ENCODE measurements at places on chromosomes 7 and 10.

DNA sequence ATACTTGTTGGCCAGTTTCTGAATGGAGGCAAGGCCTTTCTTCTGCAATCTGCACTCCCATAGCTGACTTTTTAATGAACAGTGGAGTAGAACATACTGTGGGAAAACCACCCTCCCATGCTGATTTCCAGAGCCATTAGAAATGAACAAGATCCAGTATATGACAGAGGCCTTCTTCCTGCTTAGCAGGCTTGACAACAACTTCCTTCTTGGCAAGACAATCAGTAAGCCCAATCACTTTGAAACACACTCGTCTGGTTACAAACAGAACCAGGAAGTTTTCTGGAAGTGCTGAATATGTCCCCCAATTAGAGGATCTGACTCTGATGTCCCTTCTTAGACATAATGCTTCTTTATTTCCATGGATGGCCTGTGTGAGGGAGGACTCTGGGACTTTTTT is 103.4 kb downstream of the SAMD9 start:
- no peak for ATAC-seq

DNA sequence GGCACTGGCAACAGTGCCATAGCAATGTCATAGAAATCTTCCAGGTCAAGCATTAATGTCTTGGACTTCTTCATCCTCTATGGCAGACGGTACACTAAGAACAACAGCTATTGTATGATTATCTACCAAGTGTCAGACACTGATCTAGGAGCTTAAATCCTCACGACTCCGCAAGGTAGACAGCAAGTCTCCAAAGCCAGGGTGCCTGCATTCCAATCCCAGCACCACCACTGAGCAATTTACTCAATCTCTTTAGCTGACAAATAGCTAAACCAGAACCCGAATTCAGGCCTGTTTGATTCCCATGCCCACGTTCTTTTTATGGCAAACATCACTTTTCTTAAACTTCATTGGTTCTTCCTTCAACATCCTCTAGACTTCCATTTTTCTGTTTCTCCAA is 31.8 kb downstream of the DNMBP start:
- no peak for ATAC-seq

- no peak for ATAC-seq
Measured at GRCh38 chr7:31126976-31127375, 74.9 kb downstream of the ADCYAP1R1 start.

DNA sequence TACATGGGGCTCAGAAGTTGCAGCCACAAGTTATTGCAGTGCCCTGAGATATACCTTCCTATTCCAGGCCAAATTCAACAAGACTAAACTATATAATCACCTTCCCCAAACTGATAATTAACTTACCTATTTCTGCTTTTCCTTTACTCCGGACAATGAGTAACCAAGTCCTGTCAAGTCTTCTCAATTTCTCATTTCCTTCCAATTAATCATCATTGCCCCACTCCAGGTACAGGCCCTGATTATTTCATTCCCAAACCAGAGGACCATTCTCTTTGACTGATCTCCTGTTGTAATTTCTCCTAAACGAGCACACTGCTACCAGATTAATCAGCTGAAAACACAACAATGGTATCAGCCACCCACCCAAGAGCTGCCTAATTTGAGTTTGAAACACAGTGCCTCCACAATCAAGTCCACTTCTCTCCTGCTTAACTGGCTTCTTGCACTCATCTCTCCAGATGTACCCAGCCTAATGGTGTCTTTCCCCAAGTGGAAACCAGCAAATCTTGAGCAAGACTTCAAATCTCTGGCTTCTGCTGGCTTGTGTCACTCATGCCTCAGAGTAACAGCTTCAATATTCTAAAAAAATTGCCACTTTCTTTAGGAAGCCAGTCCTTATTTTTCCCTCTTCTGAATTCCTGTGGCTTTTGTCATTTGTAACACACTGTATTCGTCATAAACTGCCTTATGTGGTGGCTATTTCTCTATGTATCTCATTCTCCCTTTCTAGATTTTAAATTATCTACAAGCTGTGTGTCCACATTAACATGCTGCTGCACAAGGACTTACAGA is 89.1 kb downstream of the CDK6 start:
- ATAC-seq: no peak

GRCh38 chr10:89274928-89275327 is 23.4 kb upstream of the LIPA start:
- no peak for ATAC-seq

DNA sequence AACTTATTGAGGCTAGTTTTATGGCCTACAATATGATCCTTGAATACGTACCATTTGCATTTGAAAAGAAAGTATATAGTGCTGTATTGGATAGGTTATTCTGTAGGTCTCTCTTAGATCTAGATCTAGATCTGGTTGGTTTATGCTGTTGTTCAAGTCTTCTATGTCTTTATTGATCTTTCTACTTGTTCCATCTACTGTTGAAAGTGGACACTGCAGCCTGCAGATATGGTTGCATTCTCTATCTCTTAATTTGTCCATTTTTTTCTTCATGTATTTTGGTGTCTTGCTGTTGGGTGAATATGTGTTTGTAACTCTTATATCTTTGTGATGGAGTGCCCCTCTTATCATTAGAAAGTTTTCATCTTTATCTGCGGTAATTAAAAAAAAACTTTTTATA is 139.4 kb upstream of the PCDH15 start:
- ATAC-seq: no peak

- ATAC-seq: no peak
Measured at GRCh38 chr7:151025924-151026671, 1.8 kb upstream of the ATG9B start.

GRCh38 chr7:70005891-70006260 is 407.6 kb downstream of the AUTS2 start:
- ATAC-seq: no peak
